ENCODE measurements at places on chromosomes 6 and 20. TPM values are rescaled to one million over a fixed set of nuclear protein-coding genes. Genes with fewer than 3 reads are reported as not detected.

The CSNK2B gene
- 112 TPM for total RNA-seq

The CFAP61 gene
- 0.17 TPM for total RNA-seq

The MOG gene
- not detected for total RNA-seq

The PLEKHG1 gene
- 6.3 TPM for total RNA-seq

The FILIP1 gene
- total RNA-seq = 0.29 TPM

The XKR7 gene
- under 0.01 TPM for total RNA-seq

The CALHM4 gene
- total RNA-seq = not detected

The FRK gene
- total RNA-seq = 1.5 TPM

The TRIM10 gene
- total RNA-seq = not detected

The CDH26 gene
- total RNA-seq = 0.50 TPM

Data from smooth muscle cell of trachea (primary cell).